Aorta (tissue), 5 donors: ENCODE measurements at places on chromosomes 16 and 17. TPM values are rescaled to one million over a fixed set of nuclear protein-coding genes. Genes with fewer than 3 reads are reported as not detected.
A peak's percentile ranks its signal among the peaks of the same experiment; 100 is the strongest.

DNA sequence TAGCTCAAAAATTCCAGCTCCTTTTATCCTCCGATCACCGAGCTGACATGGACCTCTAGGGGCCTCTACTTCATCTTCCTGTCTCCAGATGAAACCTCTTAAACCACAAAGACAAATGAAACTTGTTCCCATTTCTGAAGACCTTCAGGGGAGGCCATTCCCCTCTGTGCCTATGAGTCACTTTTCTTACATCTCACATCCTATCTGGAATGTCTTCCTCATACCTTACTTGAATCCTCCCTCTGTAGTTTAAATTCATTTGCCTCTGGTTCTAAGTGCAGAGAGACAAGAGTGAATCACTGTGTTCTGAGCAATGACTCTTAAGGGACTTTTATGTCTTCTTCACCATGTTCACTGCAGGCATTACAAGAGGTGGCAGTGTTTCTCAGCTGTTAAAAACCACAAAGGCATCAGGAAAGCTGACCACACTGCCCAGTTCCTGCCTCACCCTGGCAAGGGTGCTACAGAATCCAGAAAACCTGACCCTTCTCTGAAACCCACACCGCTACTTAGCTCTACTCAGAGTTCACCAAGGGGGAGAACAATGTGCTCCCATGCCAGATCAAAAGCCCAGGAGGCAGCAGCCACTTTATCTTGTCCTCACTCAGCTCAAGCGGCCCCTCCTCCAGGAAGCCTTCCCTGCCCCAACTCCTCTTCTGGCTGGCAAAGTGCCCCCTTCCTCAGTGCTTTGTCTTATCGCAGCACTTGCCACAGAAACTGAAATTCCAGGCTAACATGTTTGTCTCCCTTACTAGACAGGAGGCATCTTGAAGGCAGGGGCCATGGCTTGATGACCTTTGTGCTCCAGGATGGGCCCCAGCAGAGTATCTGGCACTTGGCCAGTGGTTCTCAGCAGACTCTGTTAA lies 6.4 kb downstream of the CUEDC1 start:
- peak; percentile 72 for DNase-seq
- peaks cover 2% of the 10 kb centered on the region for H3K4me1 ChIP-seq
- no peaks in the 10 kb centered on the region for H3K36me3 ChIP-seq
- H3K27me3 ChIP-seq, result no peaks in the 10 kb centered on the region
- H3K4me3 ChIP-seq, result no peak overlapping the region

GRCh38 chr17:29949696-29950095 lies 8.3 kb downstream of the EFCAB5 start:
- no peaks in the 10 kb centered on the region for H3K4me1 ChIP-seq
- no peaks in the 10 kb centered on the region for H3K36me3 ChIP-seq
- no peak overlapping the region for H3K4me3 ChIP-seq
- no peak for DNase-seq

GRCh38 chr17:38844261-38844757 lies 9.2 kb downstream of the RPL23 start:
- no peaks in the 10 kb centered on the region for H3K4me1 ChIP-seq
- no peak for DNase-seq
- H3K36me3 ChIP-seq, result no peaks in the 10 kb centered on the region
- no peaks in the 10 kb centered on the region for H3K27me3 ChIP-seq

DNA sequence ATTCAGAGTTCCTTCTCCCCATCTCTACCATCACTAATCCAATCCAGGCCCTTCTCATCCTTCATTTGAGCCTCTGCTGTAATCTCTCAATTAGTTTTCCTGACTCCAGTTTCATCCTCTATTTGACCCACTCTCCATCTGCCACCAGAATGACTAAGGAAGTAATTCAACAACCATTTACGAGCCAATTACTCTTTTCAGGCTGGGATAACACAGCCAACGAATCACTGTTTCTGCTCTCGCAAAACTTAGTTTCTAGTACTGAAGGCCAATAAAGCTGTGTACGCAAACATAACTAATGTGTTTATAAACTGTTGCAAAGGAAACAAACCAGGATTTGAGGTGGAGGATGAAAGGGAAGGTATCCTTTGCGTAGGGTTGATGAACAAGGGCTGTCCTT lies 53.7 kb downstream of the MAP2K6 start:
- H3K4me3 ChIP-seq, result no peak overlapping the region
- no peak overlapping the region for H3K27ac ChIP-seq
- H3K27me3 ChIP-seq, result no peaks in the 10 kb centered on the region
- H3K36me3 ChIP-seq, result no peaks in the 10 kb centered on the region

- no peaks in the 10 kb centered on the region for H3K27me3 ChIP-seq
- H3K27ac ChIP-seq, result no peak overlapping the region
- no peak overlapping the region for H3K4me3 ChIP-seq
- no peaks in the 10 kb centered on the region for H3K4me1 ChIP-seq
- DNase-seq, result no peak
Observed at GRCh38 chr16:30623536-30624283, 13.5 kb upstream of the ZNF689 start.

DNA sequence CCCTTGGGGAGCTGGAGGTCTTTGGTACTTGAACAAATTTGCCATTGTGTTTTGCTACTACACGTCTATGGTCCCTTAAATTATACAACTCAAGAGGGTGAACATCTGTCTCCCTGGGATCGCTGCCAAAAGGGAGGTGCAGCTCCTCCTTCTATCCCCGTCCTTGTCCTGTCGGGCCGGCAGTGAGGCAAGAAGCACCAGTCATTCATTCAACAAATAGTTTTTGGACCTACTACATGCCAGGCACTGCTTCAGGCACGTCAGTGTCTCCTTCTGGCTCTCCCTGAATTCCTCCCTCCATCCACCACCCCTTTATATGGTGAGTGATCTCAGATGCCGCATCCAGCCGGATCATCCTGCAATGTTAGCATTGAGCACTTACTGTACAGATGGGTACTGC lies 2.2 kb upstream of the RPL38 start:
- no peak for DNase-seq
- H3K36me3 ChIP-seq, result no peaks in the 10 kb centered on the region

DNA sequence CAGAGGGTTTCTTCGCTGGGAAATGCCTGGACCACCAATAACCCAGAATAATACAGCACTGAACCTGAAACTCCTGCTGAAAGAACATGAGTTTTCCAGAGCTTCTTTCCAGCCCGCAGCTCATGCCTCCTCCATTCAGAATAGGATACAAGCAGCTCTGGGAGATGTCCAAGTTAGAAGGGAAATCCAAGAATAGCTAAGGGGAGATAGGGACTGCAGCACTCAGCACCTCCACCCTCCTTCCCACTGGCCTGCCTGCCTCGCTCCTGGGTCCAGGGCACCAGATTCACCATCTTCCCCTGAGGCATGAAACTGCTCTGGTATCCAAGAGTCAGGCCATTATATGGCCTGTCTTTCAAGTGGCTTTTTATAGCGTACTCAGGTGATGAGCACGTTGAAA lies 4.1 kb downstream of the KRT31 start:
- H3K27me3 ChIP-seq, result no peaks in the 10 kb centered on the region
- no peak for DNase-seq
- no peaks in the 10 kb centered on the region for H3K4me1 ChIP-seq
- H3K36me3 ChIP-seq, result no peaks in the 10 kb centered on the region
- H3K4me3 ChIP-seq, result no peak overlapping the region

DNA sequence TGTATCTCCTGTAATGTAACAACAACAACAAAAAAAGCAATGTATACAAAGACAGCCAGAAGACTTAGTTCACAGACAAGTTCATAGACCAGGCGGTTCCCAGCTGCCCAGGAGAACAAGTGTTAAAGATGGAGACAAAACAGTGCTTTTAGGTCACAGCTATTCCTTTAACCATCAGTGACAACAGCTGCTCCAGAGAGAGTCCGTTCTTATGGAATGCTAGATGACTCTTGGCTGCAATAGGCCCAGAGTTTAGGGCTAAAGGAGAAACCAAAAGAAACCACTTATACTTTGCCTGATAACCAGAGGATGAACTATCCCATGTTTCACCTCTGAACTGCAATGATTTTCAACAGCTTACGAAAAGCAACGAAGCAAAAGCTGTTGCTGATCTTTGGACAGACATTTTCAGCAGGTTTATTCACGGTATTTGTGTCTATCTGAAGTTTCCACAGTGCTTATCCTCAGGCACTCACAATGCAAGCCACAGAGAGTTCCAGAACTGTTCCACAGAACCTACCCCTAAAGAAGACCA lies 6.0 kb downstream of the ZCCHC14 start:
- DNase-seq, result no peak
- H3K27ac ChIP-seq, result no peak overlapping the region
- no peaks in the 10 kb centered on the region for H3K36me3 ChIP-seq
- H3K4me1 ChIP-seq, result peaks cover 4% of the 10 kb centered on the region

Gene PITPNM3
- total RNA-seq, result 1.8 TPM

Gene DOC2B
- 35.3 TPM for total RNA-seq

Gene ZBTB4
- total RNA-seq, result 67.2 TPM

- H3K27ac ChIP-seq, result no peak overlapping the region
- no peaks in the 10 kb centered on the region for H3K36me3 ChIP-seq
- H3K4me3 ChIP-seq, result no peak overlapping the region
- H3K27me3 ChIP-seq, result no peaks in the 10 kb centered on the region
- no peak for DNase-seq
Observed at GRCh38 chr17:82838386-82839063, 1.3 kb downstream of the ZNF750 start.

Gene TBC1D3G
- not detected for total RNA-seq

Gene PABPN1L
- not detected for total RNA-seq
